AG04449 (cell line): ENCODE measurements at places on chromosomes 1 and 21.

- no peak for DNase-seq
Observed at GRCh38 chr1:233337505-233337904, 10.0 kb downstream of the MAP3K21 start.

DNA sequence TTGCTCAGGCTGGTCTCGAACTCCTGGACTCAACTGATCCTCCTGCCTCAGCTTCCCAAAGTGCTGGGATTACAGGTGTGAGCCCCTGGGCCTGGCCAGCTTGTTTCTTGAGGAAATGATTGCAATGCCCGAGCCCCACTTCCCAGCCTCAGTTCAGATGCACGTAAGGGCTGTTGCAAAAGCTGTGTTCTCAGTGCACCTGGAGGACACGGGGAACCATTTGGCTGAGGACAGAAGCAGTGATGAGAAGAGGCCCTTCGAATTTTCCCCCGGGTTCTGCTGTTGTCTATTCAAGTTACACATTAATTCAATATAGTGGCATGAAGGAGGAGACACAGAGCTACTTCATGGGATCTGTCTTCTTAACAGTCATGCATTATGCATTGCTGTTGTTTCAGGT, 78.8 kb upstream of the WDR26 start:
- no peak for DNase-seq

- no peak for DNase-seq
Observed at GRCh38 chr1:18580691-18581419, 49.8 kb upstream of the PAX7 start.

GRCh38 chr1:177368255-177368654, 197.5 kb downstream of the BRINP2 start:
- no peak for DNase-seq
